Body of pancreas (tissue), 4 donors: ENCODE measurements at places on chromosomes 5 and 9. TPM values are rescaled to one million over a fixed set of nuclear protein-coding genes. Genes with fewer than 3 reads are reported as not detected.

DNA sequence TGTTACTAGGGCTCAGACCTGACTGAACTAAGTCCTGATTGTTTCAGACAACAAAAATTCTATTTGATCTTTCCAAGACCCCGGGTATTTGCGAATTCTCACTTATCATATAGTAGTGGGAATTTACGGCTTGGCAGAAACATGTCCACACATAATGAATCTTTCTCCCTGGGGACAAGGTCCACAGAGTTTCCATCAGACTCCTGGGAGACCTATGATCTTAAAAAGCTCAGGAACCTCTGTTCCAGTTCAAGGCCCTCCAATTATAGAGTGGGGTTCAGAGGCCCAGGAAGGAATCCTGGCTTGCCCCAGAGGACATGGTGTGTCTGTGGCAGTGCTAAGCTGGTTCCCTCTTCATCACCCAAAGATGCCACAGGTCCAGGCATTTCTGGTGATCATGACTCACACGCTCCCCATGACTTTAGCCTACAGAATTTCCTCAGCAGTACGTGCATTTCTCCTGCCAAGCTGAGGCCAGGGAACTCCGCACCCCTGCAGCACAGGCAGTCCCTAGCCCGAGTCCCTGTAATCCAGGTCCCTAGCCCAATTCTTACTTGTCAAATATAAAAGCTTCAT lies 12.6 kb downstream of the RAPGEF1 start:
- no peak overlapping the region for H3K4me3 ChIP-seq
- no peaks in the 10 kb centered on the region for H3K27me3 ChIP-seq
- no peaks in the 10 kb centered on the region for H3K36me3 ChIP-seq
- peaks cover 49% of the 10 kb centered on the region for H3K4me1 ChIP-seq

GRCh38 chr5:119402555-119402954 lies 46.7 kb downstream of the TNFAIP8 start:
- no peak for DNase-seq
- peaks cover 9% of the 10 kb centered on the region for H3K4me1 ChIP-seq
- no peaks in the 10 kb centered on the region for H3K36me3 ChIP-seq
- no peaks in the 10 kb centered on the region for H3K27me3 ChIP-seq

GRCh38 chr5:8299716-8300115 lies 430.8 kb downstream of the MTRR start:
- no peaks in the 10 kb centered on the region for H3K4me1 ChIP-seq
- H3K36me3 ChIP-seq, result no peaks in the 10 kb centered on the region
- no peak overlapping the region for H3K4me3 ChIP-seq
- no peaks in the 10 kb centered on the region for H3K27me3 ChIP-seq
- H3K27ac ChIP-seq, result no peak overlapping the region
- no peak for DNase-seq

DNA sequence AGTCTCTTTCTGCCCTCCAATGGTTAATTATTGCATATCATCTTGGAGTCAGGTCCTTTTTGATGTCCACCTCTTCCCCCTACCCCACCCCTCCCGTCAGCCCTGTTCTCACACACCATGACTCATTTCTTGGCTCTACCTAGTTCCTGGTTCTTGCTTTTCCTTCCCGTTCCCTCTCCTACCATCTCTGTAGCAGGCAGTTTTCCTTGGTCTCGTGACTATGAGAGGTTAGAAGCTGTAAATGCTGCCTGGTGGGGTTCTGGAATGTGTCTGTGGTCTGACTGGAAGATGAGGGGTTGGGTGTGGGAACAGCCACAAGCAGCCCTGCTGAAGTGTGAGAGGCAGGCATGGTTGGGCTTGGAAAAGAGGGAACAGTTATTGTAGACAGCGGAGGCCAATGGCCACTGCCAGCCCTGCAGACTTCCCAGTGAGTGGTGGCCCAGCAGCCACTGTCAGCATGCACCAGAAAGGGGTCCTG lies 18.2 kb downstream of the SLC22A5 start:
- peak; percentile 72 for DNase-seq
- peaks cover 39% of the 10 kb centered on the region for H3K4me1 ChIP-seq
- H3K27ac ChIP-seq, result peak overlapping the region; percentile 88
- H3K27me3 ChIP-seq, result no peaks in the 10 kb centered on the region
- H3K36me3 ChIP-seq, result peaks cover 7% of the 10 kb centered on the region

DNA sequence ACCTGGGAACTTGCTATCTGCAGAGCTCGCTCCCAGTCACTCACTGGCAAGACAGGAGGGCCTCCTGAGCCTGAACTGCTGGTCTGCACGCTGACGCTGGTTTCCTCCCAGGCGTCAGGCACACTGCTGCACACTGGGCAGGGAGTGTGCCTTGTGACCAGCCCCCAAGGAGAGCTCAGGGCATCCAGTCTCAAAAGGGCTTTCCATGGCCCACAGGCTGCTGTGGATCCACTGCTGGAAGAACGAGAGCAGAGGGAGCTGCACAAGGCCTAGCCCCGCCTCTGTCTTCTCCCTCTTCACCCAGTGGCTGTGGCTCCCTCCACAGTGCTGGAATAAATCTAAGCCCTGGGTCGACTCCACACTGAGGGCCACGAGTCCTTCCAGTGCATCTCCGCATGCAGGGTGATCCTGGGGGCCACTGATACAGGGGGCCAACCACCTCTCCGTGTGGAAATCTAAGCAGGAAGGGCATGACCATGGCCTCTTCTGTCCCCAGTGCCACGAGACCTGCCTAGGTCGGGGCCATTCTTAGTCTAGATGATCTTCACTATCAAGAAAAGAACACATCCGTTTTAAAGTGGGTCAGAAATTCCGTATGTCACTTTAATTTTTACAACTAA lies 93.6 kb downstream of the CAMSAP1 start:
- DNase-seq, result no peak
- H3K27ac ChIP-seq, result no peak overlapping the region
- H3K36me3 ChIP-seq, result peaks cover 33% of the 10 kb centered on the region
- H3K27me3 ChIP-seq, result no peaks in the 10 kb centered on the region
- H3K4me1 ChIP-seq, result no peaks in the 10 kb centered on the region

GRCh38 chr9:99181206-99181605 lies 40.5 kb downstream of the ALG2 start:
- no peaks in the 10 kb centered on the region for H3K27me3 ChIP-seq
- H3K4me3 ChIP-seq, result no peak overlapping the region
- H3K36me3 ChIP-seq, result no peaks in the 10 kb centered on the region
- DNase-seq, result no peak

DNA sequence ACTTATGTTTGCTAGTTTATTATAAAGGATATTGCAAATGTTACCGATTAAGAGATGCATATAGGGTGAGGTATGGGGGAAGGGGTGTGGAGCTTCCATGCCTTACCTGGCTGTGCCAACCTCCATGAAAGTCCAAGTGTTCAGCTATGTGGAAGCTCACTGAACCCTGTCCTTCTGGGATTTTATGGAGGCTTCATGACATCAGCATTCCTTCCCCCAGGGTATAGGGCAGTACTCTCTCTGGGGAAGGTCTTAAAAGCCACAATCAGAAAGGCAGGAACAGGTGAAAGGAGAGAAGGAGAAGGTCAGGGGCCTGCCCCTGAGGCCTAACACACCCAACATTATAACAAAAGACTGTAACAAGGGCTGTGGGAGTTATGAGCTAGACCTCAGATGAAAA lies 592.6 kb downstream of the PDE4D start:
- H3K36me3 ChIP-seq, result no peaks in the 10 kb centered on the region
- no peaks in the 10 kb centered on the region for H3K27me3 ChIP-seq
- no peak overlapping the region for H3K27ac ChIP-seq
- peaks cover 12% of the 10 kb centered on the region for H3K4me1 ChIP-seq
- DNase-seq, result no peak

MSX2 gene
- total RNA-seq, result not detected

FAM151B gene
- 1.6 TPM for total RNA-seq

DNA sequence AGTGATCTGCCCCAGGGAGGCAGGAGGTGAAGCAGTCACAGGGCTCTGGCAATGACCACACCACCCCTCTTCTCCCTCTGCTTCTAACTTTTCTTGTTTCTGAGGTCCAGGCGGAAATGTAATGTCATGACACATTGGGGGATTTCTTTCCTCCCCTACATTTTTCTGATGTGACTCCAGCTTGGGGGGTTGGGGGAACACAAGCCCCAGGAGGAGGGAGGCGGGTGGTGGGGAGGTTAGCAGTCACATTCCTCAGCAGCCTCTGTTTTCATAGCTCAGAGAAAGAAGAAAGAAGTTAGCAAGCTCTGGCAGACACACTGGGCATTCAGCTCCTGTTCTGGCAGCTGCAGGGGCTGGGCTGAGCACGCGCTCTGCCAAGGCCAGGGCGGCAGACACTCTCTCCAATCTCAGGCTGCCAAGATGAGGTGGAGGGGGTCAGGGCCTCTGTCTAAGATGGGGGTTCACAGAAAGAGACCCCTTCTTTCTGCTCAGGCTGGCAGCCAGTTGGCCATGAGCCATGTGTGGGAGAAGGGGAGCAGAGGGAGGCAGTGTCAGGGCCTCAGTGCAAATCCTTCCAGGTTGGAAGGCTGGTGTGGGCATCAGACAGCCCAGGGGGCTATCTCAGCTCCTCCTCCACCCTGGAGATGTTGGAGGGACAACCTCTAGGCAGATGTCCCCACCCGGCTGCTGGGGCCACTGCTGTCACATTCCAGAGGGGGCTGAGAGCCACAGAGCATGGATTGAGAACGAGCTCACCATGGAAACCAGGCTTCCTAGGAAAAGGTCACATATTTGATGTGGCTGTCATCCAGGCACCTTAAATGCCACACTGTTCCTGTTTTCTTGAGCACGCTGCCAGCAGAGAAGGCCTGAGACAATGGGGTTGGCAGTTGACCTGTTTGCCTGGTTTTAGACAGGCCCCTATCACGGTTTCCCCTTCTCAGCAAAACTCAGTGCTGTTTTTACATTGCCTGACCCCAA lies 20.1 kb upstream of the PFDN1 start:
- H3K4me1 ChIP-seq, result peaks cover 36% of the 10 kb centered on the region
- H3K4me3 ChIP-seq, result no peak overlapping the region
- H3K36me3 ChIP-seq, result no peaks in the 10 kb centered on the region
- peak; percentile 82 for DNase-seq
- H3K27me3 ChIP-seq, result no peaks in the 10 kb centered on the region

GRCh38 chr5:33941090-33941489 lies 4.9 kb downstream of the RXFP3 start:
- peaks cover 17% of the 10 kb centered on the region for H3K4me1 ChIP-seq
- H3K27ac ChIP-seq, result no peak overlapping the region
- H3K36me3 ChIP-seq, result no peaks in the 10 kb centered on the region
- no peak overlapping the region for H3K4me3 ChIP-seq
- H3K27me3 ChIP-seq, result no peaks in the 10 kb centered on the region

DNA sequence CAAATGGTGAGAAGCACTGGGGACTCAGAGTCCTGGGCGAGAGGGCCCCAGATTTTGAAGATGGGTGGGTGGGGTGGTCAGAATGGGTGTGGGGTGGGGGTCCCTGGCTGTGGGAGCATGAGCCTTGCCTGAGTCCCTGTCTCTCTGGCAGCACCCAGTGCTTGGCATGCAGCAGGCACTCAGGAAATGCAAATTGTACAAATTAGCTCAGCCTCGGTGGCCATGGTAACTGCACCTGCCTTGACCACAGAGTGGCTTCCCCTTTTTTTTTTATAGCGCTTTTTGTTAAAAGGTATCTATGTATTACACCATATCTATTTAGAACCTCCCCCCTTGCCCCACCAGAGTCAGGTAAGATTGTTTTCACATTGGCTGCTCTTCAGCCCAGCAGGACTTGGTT lies 19.2 kb upstream of the PITX1 start:
- H3K27ac ChIP-seq, result no peak overlapping the region
- H3K4me1 ChIP-seq, result no peaks in the 10 kb centered on the region
- no peak for DNase-seq
- no peaks in the 10 kb centered on the region for H3K36me3 ChIP-seq
- no peak overlapping the region for H3K4me3 ChIP-seq

DNA sequence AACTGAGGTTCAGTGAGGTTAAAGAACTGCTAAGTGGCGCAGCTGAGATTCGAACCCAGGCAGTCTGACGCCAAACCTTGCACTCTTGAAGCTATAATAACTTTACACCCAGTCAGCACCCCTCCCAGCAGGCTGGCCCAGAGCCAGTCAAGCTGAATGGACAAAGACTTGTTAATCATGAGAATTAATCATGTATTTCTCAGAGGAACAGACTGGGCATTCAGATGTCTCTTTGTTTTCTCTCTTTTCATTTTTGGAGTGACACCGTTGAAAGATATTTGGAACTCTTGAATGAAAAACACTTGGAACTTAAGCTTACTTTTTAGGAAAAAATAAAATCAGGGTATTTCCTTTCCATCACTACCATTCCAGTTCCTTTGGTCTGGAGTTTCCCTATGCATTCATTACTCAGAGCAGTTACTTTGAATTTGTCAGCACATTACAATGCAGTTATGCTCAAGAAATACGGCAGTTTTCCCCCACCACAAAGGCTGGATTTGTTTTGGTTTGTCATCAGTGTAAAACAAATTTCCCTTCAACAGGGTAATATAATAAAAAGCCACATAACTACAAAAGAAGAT lies 22.6 kb upstream of the MAMDC2 start:
- peaks cover 4% of the 10 kb centered on the region for H3K4me1 ChIP-seq
- H3K27me3 ChIP-seq, result no peaks in the 10 kb centered on the region
- no peak overlapping the region for H3K4me3 ChIP-seq
- no peak for DNase-seq
- no peak overlapping the region for H3K27ac ChIP-seq

GRCh38 chr5:149015561-149015960 lies 47.3 kb downstream of the SH3TC2 start:
- no peaks in the 10 kb centered on the region for H3K4me1 ChIP-seq
- DNase-seq, result no peak
- no peak overlapping the region for H3K4me3 ChIP-seq
- H3K27me3 ChIP-seq, result no peaks in the 10 kb centered on the region

SLC45A2 gene
- total RNA-seq, result not detected
